ENCODE measurements at places on chromosomes 3 and 15.

GRCh38 chr3:172170841-172171240 is 131.5 kb downstream of the FNDC3B start:
- no peak for DNase-seq

- DNase-seq: no peak
Measured at GRCh38 chr15:42744195-42744594, 7.3 kb upstream of the CDAN1 start.

- DNase-seq: no peak
Measured at GRCh38 chr3:61078048-61078752, 173.1 kb downstream of the FHIT start.

GRCh38 chr3:106485217-106485616 is 616.4 kb upstream of the CBLB start:
- no peak for DNase-seq

GRCh38 chr3:172313671-172314070 is 134.6 kb downstream of the GHSR start:
- DNase-seq: no peak

Data from HuH-7 (cell line).